ENCODE measurements at places on chromosomes 2 and 18. TPM values are rescaled to one million over a fixed set of nuclear protein-coding genes. Genes with fewer than 3 reads are reported as not detected.

PTPRN gene
- total RNA-seq, result not detected

ST8SIA5 gene
- 6.8 TPM for total RNA-seq

MBD2 gene
- total RNA-seq, result 51.9 TPM

AGBL5 gene
- total RNA-seq, result 11.3 TPM

CAPN14 gene
- total RNA-seq, result 0.25 TPM

CPO gene
- total RNA-seq, result 0.67 TPM

DHX57 gene
- total RNA-seq, result 9.9 TPM

NOL4 gene
- not detected for total RNA-seq

ZFP36L2 gene
- 44.9 TPM for total RNA-seq

SLC4A5 gene
- 3.0 TPM for total RNA-seq

NEU4 gene
- total RNA-seq, result 0.28 TPM

ATP6V1C2 gene
- total RNA-seq, result 0.96 TPM

ASB18 gene
- total RNA-seq, result 44.4 TPM

IL36RN gene
- not detected for total RNA-seq

DNA sequence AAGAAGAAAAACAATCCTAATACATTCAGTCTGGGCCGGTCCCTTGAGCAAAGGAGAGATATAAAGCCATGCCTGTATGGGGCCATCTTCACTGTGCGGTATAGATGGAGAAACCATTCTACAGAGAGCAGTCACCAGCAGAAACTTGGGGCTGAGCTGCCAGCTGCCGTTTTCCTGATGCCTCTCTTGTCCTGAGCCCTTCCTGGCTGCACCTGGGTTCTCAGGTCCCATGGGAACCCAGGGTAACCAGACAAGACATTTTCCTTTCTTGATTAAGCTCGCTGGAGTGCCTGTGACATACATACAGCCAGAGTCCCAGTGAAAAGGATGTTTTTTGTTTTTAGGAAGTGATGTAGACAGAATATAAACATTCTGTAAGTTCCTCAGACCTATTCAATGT lies 5.3 kb upstream of the METTL21A start:
- DNase-seq, result no peak

DNA sequence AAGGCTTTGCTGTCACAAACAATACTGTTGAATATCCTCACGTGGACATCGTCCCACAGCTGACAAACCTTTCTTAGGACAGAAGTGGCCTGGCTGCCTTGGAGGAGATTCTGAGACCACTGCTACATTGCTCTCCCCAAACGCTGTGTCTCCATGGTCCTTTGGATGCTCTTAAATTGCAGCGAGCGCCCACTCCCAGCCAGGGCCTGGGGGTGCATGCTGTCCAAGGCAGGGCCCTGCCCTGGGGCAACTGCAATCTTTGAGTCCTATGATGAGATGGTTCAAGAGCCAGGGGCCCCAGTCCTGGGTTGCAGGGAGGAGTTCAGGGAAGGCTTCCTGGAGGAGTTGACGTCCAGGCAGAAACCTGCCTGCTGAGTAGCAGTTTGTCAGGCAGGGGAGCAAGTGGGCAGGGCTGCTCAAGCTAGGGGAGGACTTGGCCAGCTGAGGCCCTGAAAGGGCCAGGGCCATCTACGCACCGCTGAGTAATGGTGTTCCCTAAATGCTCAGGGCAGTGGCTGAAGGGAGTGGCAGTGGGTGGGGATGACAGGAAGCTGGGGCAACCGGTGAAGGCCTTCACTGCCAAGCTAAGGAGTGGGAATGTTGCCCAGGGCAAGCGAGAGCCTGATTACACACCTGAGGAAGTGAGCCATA lies 10.8 kb upstream of the SDC1 start:
- peak; percentile 19 for DNase-seq

DNA sequence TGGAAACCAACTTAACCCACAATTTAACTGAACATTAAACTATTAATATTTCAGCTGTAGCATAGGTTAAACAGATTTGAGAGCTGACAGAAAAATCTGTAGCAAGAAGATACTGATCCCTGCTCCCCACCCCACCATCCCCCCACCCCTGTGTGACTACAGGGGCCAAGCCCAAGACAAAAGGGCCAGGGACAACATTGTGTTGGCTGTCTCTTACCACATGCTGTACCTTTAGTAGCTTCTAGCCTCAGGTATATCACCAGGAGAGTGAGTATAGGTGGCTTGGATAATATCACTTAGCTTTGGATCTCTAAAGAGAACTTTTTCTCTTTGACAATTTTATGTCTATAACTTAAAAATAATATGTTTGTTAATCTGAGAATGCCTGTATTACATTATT lies 140.7 kb downstream of the AGPS start:
- no peak for DNase-seq

DNA sequence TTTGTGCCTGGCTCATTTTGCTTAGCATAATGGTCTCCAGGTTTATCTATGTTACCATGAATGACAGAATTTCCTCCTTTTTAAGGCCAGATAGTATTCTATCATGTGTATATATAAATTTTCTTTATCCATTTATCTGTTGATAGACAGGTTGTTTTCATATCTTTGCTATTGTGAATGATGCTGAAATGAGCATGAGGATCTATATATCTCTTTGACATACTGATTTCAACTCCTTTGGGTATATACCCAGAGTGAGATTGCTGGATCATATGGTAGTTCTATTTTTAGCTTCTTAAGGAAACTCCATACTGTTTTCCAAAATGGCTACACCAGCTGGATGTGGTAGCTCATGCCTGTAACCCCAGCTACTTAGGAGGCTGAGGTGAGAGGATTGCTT lies 86.4 kb upstream of the LTBP1 start:
- DNase-seq, result no peak

- no peak for DNase-seq
Measured at GRCh38 chr18:79982736-79983135, 5.6 kb downstream of the TXNL4A start.

DNA sequence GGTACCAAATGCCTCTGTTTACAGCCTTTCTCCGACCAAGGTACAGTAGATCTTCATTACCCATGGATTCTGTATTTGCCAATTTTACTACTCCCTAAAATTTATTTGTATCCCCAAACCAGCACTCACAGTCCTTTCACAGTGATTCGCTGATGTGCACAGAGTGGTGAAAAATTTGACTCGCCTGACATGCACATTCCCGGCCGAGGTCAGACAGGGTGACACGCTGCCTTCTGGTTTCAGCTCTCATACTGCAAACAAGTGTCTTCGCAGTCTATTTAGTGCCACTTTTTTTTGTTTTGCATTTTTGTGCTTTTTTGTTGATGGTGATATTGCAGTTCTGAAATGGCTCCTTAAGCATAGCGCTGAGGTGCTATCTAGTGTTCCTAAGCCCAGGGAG lies 71.0 kb downstream of the MAPK4 start:
- DNase-seq, result no peak

- no peak for DNase-seq
Measured at GRCh38 chr2:62966991-62967390, 83.6 kb upstream of the OTX1 start.

GRCh38 chr2:28049416-28049815 lies 158.9 kb downstream of the BABAM2 start:
- DNase-seq, result no peak

- no peak for DNase-seq
Measured at GRCh38 chr2:8538931-8539621, 142.8 kb upstream of the ID2 start.

DNA sequence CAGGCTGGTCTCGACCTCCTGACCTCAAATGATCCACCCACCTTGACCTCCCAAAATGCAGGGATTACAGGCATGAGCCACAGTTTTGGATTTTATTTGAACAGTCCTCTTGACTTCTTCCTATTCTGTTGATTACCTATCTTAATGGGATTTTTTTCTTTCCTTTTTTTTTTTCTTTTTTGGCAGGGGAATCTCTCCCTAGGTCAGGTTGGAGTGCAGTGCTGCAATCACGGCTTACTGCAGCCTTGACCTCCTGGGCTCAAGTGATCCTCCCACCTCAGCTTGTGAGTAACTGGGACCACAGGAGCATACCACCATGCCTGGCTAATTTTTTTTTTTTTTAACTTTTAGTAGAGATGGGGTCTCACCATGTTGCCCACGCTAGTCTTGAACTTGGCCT lies 2.8 kb downstream of the MTHFD2 start:
- DNase-seq, result no peak

- no peak for DNase-seq
Measured at GRCh38 chr18:9792565-9793245, 84.6 kb downstream of the RAB31 start.

- DNase-seq, result peak; percentile 91
Measured at GRCh38 chr2:20378891-20379519, 28.4 kb upstream of the PUM2 start.

- DNase-seq, result no peak
Measured at GRCh38 chr18:34189656-34190435, 34.9 kb downstream of the NOL4 start.

GRCh38 chr2:195486987-195487644 lies 169.9 kb upstream of the SLC39A10 start:
- no peak for DNase-seq

GRCh38 chr18:23920054-23920453 lies 94.5 kb upstream of the TTC39C start:
- DNase-seq, result no peak

DNA sequence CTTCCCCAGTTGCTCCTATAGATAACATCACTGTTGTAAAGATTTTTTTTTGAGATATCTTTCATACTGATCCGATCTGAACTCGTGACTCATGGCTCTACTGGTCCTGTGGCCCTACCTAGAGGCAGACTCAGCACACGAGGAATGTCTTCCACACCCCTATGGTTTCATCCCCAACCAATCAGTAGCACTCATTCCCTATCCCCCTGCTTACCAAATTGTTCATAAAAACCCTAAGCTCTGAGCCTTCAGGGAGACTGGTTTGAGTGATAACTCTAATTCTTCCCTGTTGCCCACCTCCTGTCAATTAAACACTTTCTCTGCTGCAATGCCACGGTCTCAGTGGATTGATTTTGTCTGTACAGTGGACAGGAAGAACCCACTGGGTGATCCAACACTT lies 4.2 kb upstream of the SAP130 start:
- DNase-seq, result no peak

GRCh38 chr2:19369341-19369955 lies 11.0 kb upstream of the OSR1 start:
- DNase-seq, result no peak

- DNase-seq, result no peak
Measured at GRCh38 chr2:28432362-28432761, 39.7 kb downstream of the FOSL2 start.

DNA sequence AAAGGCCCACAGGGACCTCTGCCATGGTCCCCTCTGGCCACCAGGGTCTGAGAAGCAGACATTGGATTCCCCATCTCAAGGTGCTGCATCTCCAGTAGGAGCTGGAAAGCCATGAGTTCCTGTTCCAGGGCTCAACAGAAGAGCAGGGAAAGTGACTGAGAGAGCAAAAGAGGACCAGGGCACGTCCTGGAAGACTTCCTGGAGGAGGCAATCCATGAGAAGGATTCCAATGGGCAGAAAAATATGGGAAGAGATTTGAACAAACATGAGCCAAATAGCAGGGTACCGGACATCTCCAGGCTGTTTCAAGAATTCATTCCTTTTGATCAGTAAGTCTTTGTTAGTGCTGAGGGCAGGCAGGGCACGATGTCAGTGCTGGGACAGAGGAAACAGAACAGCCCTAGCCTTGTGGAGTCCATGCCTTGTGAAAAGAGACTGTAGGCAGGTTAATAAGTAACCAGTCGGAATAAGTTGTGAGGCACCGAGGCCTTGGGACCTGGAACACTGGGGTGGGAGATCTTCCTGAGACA lies 72.8 kb upstream of the TWIST2 start:
- DNase-seq, result no peak

GRCh38 chr2:43370146-43370545 lies 143.7 kb upstream of the ZFP36L2 start:
- no peak for DNase-seq

- no peak for DNase-seq
Measured at GRCh38 chr18:36623681-36624190, 205.1 kb downstream of the TPGS2 start.

DNA sequence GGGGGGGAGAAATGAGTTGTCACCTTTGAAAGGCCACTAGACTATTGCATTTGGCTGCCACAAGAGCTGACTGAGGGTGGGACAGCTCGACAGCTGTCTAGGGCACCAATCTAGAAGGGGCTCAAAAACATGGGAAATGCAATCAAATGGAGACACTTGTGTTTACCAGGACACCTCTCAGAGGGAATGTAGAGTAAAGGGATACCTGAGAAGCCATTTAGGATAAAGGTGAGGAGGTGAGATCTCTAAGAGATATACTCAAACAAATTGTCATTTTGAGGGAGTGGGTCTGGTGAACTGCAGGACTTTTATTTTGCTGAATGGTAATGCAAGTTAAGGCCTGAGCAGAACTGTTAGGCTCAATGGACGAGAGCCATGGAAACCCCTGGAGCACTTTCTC lies 159.8 kb downstream of the DDX1 start:
- no peak for DNase-seq

DNA sequence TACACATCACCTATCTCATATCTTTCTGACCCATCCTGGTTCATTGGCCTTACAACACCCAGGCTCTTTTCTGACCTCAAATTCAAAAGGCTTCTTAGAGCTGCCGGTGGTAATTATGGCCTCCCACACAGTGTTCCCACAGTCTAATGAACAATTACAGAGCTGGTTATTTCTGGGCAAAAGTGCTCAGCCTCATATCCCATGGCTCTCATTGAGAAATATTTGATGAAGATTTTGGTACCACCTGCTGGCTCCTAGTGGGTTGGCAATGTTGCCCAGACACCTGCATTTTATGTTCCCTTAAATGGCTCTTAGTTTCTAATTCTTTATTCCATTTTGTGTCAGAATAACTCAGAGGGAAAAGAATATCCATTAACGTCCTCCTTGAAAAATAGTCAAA lies 20.1 kb upstream of the SCYGR2 start:
- DNase-seq, result no peak

- no peak for DNase-seq
Measured at GRCh38 chr2:61733563-61733962, 120.3 kb downstream of the FAM161A start.

DNA sequence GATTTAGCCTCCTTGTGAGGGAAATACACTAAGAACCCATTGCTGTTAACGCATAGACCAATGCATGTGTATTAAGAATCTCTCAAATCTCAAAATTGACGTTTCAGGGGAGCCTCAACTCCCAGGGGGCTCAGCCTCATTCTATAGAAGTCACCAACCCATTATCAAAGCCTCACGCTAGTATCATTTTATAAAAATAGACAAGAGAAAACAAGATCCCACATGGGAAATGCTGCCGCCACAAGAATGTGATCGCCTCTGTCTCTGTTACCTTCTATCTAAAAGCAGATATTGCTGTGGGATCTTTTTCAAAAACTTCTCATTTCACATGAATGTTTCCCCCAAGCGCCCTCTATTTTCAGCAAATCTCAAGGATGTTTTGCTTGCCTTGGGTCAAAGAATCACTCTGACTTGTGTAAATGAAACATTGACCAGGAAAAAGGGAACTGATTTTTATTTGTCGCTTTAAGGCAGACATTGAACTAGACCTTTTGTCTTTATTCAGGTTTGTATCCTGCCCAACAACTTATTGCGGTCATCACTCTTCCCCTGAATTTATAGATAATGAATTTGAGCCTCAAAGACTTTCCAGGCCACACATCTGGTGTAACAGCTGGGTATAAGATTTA lies 679.0 kb upstream of the ID2 start:
- DNase-seq, result no peak

Measured in heart left ventricle (tissue), 16 donors.